ENCODE measurements at places on chromosomes 11 and 22.

- DNase-seq, result no peak
Measured at GRCh38 chr11:6420677-6421076, 1.8 kb upstream of the APBB1 start.

DNA sequence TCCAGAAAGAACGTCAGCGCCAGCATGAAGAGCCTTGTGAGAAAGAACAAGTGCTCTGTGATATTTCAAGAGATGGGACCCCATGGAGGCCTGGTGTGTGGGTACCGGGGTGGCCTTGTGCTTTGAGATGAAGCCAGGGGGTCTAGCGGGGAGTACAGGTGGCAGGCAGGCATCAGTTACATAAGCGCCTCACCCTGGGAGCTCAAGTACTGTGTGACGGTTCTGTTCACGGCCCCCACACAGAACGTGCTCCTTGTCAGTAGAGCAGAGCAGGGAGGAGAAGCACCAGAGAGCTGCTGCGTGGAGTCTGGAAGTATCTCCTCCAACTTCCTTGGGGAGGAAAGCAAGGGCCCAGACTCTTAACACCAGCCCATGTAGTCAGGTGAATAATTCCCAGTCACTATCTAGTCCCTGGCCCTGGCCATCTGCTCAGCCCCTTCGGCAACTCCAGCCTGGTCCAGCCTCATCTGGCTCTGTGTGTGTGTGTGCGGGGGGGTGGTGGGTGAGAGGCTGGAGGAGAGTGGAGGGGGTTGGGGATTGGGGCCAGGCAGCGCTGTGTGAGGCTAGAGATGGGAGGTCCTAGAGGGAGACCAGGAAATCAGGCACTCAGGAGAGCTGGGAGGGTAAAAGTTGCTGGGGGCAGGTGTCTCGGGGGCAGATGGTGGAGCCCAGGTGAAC lies 32.4 kb downstream of the MCM5 start:
- DNase-seq, result no peak

DNA sequence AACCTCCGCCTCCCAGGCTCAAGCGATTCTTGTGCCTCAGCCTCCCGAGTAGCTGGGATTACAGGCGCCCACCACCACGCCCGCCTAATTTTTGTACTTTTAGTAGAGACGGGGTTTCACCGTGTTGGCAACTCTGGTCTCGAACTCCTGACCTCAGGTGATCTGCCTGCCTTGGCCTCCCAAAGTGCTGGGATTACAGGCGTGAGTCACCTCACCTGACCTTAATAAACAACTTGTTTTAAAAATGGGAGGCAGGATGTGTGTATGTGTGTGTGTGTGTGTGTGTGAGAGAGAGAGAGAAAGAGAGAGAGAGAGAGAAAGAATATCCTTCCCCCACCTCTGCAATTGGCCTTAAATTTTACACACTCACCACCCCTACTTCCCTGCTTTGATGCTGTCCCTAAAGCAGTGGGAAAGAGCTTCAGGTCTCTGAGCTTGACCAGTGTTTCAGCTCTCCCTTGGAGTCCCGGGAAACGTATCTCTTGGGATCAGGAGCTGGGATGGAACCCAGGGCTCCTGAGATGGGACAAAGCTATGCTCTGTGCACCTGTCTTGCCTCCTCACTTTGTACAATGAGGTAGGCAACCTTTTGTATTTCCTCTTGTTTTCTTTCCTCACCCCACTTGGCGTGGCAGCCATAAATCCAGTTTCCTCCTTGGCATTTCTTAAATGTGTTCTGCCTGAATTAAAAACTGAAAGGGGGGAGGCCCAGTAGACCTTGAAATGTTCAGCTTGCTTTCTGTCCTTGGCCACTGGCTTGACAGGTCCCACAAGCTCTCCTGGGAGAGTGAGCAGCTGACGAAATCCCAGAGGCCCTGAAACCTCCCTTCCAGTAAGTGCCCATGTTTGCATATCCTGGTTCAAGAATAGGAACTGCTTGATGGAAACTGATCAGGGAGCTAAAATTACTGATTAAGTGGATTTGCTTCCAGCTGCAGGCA lies 17.8 kb upstream of the XBP1 start:
- DNase-seq, result no peak

DNA sequence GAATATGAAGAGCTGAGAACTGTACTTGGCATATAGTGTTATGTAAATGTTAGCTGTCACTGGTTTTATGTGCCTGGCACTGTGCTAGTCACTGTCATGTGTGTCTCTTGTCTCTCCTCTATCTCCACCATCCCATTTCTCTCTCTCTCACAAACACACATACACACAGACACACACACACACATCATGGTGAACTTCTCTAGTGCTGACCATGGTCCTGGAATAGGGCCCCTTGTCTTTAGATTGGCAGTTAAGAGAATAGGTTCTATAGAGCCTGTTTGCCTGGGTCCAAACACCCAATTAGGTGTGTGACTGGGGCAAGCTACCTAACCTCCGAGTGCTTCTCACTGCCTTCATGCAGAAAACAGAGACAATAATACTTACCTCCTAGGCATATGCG lies 109.7 kb upstream of the NARS2 start:
- no peak for DNase-seq

DNA sequence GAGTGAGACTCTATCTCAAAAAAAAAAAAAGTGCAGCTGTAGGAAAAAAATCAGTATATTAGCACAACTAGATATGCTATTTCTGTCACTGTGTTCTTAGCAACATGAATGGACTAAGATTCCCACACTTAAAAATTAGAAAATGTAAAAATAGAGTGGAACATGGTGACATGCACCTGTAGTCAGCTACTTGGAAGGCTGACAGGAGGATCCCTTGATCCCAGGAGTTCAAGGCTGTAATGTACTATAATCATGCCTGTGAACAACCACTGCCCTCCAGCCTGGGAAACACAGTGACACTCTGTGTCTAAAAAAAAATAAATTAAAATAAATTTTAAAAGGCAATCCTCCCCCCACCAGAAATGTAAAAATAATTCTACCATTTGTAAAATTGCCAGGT lies 29.8 kb downstream of the PICALM start:
- DNase-seq, result no peak

DNA sequence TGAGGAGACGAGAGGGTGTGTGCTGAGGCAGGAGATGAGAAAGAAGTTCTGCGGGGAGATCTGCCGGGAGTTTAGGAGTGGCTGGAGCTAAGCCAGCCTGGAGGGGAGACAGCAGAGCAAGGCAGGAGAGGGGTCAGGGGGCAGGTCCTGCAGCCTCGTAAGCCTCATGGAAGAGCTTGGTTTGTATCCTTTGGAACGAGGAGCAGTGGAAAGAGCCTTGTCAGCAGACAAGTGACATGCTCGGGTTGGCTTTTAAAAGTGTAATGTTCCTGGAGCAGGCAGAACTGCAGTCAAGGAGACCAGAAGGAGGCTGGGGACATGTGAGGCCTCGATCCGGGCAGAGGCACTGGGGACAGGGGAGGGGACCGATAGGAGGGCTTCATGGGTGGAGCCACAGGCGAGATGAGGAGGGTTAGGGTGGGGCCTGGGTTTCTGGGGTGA lies 21.4 kb upstream of the TUB start:
- no peak for DNase-seq

DNA sequence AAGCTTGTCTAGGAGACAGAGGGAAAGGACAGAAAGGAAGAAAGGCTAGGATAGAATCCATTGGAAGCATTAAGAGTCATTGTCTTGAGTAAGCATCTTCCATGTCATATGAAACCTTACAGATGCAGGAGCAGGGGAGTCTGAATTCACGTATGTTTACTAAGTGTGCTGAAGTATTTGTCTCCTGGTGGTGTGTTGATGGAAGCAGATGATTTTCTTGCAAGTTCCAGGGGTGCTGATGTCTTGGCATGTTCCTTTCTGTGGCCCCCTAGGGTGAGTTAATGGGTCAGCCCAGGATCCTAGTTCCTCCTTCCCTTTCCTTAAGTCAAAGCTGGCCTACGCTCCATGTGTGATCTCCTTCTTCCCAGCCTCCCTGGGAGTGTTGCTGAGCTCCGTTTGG lies 110.2 kb downstream of the TEAD1 start:
- DNase-seq, result no peak

GRCh38 chr11:100675115-100675650 lies 11.9 kb upstream of the ARHGAP42 start:
- DNase-seq, result no peak

DNA sequence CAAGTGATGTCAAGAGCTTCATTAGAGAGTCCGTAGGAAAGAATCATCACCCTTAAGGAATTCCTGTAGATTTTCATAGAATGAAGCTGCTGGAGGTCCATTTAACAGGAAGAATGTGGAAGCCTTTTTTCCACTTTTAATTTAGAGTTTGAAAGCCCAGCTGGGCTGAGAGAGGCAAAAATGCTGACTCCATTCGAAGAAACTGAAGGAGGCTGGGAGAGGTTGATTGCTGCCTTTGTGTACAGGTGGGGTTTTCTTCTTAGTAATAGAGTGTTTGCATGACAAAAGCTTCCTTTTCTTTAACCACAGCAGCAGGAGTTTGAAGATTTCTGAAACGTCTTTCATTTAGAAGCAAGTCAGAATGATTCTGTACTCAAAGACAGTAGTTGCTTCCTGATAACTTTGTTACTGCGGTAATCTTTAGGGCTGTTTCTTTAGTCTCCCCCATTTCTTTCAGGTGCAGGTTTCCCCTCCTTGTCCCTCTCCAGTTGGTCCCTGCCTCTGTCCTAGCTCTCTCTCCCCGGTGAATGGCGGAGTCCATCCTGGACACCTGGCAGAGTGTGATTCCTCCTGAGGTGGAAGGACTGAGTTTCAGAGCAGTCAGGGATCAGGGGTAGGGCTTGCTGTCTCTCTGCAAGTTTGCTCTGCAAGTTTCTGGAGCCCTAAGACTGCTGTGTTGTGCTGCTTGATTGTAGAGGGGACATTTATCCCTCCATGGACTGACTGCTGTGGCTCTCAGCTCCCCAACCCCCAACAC lies 166.2 kb downstream of the LDLRAD3 start:
- no peak for DNase-seq

DNA sequence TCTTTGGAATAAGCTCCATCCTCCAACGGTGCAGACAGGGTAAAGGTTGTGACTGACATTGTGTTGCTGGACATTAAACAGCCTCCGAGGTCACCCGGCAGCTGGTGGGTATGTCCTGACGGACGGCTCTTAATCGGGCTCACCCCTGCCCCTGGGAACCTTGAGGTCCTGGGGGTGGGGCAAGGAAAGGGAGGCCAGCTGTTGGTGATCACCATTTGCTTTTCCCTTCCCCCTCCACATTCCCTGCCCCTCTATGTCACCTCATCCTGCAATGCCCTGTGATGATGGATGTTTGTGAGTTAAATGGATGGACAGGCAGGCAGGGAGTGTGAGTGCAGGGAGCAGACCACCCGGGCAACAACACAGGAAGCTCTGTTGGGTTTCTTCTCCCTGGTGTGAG lies 26.3 kb downstream of the APLNR start:
- DNase-seq, result no peak

DNA sequence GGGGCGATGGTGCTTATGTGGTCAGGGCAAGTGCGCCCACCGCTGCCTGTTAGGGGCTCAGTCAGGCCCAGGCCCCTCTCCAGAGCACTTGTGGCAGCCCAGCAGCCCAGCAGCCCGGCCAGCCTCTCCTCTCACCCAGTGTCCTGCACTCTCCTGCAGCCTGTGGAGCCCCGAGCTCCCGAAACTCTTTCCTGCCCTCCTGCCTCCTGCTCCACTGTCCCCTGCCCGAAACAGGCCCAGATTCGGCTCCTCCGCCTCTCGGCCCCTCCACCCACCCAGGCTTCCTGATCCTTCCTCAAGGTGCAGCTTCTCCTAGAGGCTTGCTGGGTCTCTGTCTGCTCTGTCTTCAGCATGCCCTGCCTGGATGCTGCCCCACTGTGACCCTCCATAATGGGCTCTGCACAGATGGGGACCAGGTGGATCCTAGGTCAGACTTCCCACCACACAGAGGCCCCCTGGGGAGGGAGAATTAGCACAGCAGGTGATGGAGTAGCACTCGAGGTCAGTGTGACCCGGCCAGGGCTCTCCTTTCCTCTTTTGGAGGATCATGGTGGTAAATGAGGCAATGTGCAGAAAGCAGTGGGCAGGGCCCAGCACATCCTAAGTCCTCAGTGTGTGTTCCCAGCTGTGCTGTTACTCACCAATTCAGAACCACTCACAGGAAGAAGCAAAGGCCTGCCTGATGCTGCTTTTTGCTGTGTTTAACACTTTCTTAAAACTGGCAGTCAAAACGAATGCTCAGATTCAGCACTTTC lies 18.6 kb upstream of the NAP1L4 start:
- no peak for DNase-seq

- DNase-seq, result no peak
Measured at GRCh38 chr11:70247042-70247709, 23.3 kb upstream of the PPFIA1 start.

- no peak for DNase-seq
Measured at GRCh38 chr11:8905528-8906165, 5.3 kb upstream of the AKIP1 start.

Measured in dorsolateral prefrontal cortex (tissue), 122 donors.